ENCODE measurements at places on chromosomes 5 and 9. TPM values are rescaled to one million over a fixed set of nuclear protein-coding genes. Genes with fewer than 3 reads are reported as not detected.

GRCh38 chr9:82436475-82436874 is 447.9 kb downstream of the SPATA31D1 start:
- no peak for DNase-seq

The SCGB3A2 gene
- not detected for total RNA-seq

- no peak for DNase-seq
Observed at GRCh38 chr5:113293068-113293974, 141.5 kb downstream of the TSSK1B start.

DNA sequence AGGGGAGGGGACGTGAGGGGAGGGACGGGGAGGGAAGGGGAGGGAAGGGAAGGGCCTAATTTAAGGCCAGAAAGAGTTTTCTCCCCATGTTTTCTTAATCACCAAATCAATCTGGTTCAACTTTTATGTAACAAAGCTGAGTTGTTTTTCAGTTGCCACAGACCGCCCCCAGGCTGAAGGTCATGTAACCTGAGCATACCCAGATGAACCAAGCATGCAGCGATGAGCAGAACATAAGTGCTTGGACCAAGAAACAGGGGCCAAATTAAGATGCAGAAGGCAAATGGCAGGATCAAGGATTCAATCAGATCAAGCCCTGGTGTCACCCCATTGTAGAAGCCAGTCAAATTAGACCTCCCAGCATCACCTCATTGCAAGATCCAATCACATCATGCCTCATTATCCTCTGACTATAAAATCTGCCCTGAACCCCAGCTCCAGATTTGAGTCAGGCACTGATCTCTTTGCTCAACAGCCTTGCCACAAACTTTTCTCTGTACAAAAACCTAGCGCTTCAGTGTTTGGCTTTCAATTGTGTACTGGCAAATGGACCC is 113.5 kb upstream of the TNPO1 start:
- no peak for DNase-seq

- no peak for DNase-seq
Observed at GRCh38 chr5:171629628-171630349, 155.8 kb upstream of the SMIM23 start.

DNA sequence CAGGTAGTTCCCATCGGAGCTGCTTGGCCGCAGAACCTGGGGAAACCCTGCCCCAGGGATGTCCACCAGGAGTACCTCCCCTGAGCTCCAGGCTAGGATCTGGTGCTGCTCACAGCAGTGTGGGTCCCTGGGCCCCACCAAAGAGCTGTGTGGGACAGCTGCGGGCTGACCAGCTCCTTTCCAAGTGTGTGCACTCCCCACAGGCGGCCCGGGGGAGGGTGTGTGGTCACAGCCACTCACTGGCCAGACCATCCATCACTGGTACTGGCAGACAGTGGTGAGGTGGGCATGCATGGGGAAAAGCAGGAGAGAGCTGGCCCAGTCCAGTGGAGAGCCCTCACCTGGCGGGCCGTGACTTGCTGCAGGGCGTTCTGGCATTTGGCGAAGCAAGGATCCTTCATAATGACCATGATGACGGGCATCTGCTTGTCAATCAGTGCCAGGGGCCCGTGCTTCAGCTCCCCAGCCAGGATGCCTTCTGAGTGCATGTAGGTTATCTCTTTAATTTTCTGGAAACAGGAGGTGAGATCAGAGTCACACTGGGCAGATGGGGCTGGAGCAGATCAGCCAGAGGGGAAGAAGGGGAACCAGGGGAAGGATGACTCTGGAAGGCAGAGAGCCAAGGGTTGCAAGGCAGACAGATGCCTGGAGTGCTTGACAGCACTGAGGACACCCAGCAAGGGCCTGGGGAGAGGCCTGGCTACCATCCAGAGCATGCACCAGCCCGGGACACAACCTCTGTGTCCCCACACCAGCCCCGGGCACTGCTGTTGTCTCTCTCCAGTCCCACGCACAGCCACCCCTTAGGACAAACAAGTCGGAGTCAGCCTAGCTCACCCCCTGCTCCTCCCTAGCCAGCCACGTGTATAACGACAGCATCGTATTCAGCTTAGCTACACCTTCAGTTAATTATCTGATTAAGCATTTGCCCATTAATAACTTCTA is 12.8 kb upstream of the MAPK9 start:
- no peak for DNase-seq

GRCh38 chr9:76882686-76883085 is 23.2 kb downstream of the PRUNE2 start:
- DNase-seq = no peak

DNA sequence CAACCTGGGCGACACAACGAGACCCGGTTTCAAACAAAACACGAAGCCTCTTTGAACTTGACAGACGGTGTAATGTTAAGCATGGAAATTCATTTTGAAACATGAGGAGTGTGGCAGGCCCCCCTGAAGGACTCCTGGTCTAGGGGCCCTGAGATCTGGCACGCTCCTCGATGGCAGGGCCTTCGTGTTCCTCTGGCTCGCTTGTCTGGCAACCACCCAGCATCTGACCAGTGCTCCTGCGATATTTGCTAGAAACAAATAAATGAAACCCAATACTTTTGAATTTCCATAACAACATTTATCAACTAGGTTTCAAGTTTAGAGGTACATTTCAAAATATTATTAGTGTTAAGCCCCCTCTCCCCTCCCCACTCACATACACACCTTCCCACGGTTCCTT is 193.0 kb downstream of the ERCC6L2 start:
- no peak for DNase-seq

GRCh38 chr5:102764381-102765004 is 9.4 kb downstream of the PAM start:
- no peak for DNase-seq

DNA sequence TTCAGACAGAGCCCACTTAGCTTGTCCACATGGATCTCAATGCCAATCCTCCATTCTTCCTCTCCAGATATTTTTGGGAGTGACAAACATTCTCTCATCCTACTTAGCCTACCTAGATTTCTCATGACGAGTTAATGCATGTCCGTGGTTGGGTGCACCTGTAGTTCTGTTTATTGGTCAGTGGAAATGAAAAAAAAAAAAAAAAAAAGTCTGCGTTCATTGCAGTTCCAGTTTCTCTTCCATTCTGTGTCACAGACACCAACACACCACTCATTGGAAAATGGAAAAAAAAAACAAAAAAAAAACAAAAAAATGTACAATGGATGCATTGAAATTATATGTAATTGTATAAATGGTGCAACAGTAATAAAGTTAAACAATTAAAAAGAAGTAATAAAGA is 59.0 kb downstream of the BASP1 start:
- DNase-seq = no peak

DNA sequence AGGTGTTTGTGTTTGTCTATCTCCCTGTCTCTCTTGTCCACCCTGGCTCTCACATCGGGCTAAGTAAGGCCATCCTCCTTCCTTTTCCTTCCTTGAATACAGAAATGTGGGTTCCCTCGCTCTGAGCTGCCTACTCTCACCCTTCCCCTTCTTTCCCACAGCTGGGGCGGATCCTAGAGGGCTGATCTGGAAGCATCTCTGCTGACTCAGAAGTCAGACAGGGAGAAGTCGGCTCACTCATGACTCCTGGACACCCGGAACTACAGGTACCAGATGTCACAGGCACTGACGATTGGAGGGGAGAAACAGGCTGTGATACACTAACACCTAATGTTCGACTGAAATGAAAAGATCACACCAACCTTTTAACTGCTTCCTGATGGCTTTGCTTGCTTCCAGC is 41.3 kb downstream of the PTPN3 start:
- DNase-seq = no peak

The TESK1 gene
- total RNA-seq = 56.9 TPM

DNA sequence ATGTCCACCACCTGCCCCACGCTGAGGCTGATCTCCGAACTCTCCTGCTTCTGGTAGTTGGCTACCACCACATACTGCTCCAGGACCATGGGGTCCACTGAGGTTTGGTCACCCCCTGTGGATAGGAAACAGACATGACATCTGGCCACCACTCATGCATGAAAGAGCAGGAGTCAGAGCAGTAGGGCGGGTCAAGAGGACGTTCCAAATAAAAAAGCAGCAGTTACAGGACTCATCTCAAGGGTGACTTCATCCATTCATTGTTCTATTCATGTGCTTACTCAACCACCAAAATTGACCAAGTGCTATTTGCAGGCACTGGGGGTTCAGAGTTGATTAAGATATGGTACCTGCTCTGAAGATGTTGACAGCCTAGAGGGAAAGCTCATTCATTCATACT is 79.2 kb upstream of the UBTD2 start:
- DNase-seq = no peak

The ADGRD2 gene
- not detected for total RNA-seq

The PGGT1B gene
- total RNA-seq = 44.0 TPM

DNA sequence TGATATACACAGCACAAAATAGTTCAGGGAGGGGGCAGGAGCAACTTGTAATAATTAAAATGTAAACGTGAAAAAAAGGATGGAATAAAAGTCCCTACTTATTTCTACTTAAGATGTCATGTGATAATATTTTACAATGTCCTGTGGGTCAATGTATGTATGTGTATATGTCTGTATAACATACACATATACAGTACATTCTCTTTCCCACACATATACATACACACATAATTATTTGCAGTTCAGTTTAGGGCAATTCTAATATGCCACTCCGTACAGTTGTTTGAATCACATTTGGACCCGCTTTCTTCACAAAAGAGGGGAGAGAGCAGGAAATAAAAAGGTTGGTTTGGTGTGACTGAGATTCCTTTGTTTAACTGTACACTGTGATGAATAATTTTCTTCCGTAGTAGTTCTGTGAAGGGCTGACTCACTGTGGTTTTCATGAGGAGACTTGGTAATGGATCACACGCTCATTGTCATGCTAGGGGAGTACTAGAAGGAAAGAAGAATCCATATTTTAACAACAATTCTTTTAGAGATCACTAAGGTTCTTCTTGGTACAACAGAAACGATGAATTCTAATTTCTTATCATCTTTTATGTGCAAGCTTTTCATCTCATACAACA is 26.2 kb upstream of the ACOT12 start:
- no peak for DNase-seq

DNA sequence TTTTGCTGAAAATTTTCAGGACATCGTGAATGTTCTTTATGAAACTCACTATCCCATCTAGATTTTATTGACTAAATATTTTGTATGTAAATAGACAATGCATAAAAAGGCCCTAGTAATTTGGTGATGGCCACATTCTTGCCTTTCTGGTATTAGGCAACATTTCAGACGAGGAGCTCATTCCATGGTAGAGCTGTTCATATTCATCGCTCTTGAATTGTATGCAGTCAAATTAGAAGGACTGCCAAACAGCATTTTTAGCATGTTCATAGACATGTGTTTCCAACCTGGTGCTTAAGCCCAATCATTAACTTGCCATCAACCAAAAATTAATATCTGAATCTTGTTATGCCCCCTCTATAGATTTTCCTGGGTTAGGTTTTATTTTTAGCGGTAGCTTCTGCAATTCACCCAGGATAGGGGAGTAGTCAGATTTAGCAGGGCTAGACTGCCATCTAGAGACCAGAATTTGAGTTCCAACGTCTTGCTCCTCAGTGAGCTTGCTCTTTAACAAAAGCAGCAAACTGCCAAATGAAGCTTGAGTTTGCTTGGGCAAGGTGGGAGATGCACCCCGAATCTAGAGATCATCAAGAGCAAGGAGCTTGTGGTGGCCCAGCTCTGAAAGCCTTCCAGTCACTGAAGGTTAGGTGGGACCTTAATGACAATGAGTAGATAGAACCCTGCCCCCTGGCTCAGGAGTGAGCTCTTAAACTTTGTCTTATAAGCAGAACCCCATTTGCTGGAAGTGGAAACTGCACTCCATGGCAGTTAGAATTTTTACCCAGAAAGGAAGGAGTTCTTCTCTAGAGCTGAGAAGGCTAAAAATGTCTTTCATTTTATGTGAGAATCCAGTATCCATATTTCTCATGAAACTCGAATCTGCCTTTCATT is 456.2 kb downstream of the RASEF start:
- peak; percentile 59 for DNase-seq

DNA sequence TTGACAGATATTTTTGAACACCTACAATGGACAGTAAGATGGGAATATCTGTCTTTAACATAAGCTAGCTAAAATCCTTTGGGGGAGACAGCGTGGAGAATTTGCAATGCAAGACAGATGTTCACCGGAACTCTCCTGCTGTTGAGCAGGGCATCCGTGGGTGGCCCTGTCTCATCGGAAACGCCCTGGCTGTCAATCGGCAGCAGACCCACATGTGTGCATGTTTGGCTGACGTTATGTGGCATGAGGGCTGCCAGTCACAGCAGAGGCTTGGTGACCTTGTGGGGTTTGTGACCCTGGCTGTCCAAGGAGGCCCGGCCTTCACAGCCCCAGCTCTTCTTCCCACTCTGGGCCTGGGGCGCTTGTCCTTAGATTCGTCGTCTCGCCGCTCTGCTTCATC is 129.7 kb upstream of the OTULINL start:
- no peak for DNase-seq

DNA sequence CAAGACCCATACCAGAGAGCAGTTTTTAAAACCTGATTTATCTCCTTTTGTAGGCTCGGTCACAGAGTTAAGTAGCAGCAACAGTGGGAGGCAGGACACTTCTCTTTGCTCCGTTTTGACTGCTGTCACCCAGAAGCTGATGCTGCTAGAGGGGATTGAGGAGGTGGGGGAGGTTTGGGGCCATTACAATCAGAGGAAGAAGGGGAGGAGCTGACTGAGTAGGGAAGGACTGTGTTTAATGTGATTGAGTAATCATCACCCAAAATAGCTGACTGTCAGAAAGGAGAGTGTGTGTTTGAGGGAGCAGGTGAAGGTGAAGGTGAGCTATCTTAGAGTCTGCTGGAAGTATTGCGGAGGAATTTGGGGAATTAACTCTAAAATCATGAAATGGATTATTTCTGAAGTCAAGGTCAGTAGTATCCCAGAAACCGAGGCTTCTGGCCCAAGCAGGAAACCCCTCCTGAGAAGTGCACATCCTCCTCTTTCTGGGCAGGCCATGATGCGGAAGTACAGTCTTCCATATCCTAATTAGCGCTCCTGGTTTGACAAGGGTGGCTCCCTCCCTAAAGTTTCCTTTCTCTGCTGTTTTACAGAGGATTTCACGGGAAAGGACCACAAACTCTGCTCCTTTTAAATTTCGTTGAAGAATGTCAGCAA is 214.9 kb downstream of the PLK2 start:
- DNase-seq = no peak

The CTXN3 gene
- not detected for total RNA-seq

DNA sequence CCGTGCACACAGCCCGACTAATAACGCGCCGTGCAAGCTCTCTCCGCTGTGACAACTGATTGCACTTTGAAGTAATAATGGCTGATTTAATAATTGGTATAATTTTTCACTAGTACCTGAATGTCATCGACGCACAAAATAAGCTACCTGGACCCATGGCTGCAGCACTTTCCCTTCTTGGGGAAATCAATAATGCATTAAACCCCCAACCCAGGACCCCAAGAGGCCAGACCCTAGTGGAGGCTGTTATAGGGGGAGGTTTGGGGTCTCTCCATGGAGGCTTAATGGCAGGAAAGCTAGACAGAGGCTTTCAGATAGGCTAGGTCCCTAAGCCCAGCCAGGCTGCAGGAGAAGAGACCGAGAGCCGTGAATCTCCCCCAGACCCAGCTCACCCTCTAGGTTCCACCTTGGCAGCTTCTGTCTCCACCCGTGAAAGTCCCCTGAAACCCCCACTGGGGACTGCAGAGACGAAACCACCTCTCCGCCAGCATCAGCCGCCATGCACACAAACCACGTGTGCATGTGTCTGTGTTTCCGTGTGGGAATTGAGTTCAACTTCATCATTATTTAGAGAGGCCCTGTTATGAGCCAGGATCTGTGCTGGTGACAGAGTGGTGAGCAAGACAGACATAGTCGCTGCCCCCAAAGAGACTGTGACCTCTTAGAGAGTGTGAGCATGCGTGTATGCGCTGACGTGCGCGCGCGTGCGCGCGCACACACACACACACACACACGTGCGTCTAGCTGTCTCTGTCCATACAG is 168.6 kb upstream of the MVB12B start:
- DNase-seq = no peak
